Stimulated activated naive B cell treated with anti-CD40 and anti-IgM and Interleukin-4, amounts not matched to agents 10 μg/mL and 1 μg/mL and 100 μg/mL, for 72 hours (primary cell): ENCODE measurements at places on chromosomes 4 and X.

- no peak for DNase-seq
Measured at GRCh38 chr4:45349859-45350258, 623.5 kb upstream of the GNPDA2 start.

GRCh38 chr4:6198768-6199421 lies 1.5 kb downstream of the JAKMIP1 start:
- DNase-seq = no peak

DNA sequence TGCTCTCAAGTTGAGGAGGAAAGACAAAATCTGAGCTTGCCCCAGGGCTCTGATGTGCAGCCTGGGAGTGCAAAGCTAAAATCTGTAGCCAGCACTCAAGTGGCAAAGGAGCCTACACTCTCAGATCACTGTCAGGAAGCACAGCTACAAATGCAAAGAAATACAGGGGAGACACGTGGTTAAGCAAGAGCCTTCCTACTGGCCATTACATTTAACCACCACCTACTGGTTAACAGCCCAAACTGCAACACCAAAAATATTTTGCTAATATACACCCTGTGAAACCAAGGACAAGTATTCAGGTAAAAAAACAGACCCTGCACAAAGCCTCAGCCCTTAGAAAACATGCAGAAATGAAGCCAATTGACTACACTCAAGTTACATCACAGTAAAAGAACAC lies 170.4 kb upstream of the FGF16 start:
- DNase-seq = no peak

DNA sequence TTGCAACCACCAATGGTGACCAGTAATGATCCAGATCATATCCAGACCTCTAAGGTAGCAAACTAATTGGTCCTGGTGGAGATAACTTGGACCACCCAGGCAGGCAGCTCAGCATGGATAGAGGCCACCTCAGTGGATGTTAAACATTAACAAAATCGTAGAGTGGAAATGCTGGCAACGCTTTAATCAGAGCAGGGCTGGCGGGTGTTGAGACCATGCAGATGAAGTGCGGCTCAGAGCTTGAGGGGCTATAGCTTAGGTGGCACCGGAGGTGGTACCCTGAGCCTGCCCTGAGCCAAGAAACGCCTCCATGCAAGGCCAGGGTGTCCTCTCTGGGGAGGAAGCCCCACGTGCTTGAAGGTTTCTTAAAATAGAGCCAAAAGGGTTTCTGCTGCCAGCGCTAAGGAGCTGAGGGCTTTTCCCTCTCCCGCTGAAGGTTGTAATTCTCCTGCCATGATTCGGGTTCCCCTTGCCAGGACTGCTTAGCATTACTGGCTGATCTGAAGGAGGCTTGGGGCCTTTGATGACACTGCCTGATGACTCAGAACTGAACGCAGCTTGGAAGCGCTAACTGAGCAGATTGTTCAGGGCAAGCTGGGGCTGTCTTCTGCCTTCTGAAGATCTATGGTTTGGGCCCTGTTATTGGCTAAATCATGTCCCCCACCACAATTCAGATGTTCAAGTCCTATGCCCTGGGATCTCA lies 177.8 kb upstream of the ATP6AP2 start:
- DNase-seq = no peak

GRCh38 chrX:29867971-29868370 lies 347.4 kb upstream of the MAGEB2 start:
- DNase-seq = no peak

DNA sequence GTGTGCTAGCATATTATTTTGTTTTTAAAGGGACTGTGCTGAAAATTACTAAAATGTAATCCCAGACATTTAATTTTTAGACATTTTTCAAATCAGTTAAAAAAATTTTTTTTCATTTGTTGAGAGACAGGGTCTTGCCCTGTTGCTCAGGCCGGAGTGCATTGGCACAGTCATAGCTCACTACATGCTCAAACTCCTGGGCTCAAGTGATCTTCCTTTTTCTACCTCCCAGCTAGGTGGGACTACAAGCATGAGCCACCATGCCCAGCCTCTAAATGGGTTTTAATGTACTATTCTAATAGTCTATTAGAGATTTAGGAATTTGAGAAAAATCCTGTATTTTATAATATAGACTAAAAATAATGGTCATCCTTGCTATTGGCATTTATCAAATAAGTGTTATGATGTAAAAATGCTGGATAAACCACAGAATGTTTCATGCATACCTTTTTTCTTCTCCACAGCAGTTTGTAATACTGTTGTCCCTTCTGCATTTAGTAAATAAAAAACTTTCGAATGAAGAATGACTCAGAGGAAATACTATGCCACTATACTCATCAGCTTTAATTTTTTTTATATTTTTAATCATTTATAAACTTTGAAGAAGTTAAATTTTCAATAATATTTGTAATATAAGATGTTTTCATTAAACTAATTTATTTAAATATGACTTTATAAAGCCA lies 29.9 kb downstream of the CPEB2 start:
- DNase-seq = no peak

DNA sequence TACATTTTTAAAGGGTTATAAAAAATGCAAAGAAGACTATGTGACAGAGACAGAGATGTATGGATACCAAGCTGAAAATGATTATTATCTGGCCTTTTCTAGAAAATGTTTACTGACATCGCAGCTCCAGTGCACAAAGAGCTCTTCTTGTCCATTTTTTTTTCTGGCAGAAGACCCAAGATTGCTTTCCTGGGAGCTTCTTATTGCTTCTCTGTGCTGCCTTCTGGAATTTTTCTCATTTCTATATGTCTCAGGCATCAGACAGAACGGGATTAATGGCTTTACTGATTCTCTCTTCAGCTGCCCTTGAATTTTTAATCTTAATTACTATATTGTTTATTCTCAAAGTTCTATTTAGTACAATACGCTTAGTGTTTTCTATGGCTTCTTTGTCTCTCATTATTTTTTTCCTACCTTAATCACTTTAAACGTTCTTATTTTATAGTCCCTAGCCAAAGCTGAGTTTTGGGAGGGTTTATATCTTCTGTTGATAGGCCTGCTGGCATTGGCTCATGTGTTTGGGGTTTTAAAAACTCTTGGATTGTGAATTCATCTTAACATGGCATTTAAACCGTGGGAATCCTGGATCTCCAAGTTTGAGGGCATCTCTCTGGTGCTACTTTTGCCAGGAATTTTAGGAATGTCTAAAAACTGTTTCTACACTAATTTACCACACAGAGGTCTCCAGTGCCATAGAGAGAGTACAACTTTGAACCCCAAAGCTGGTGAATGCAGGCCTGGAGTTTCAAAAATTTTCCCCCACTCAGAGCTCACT lies 138.9 kb upstream of the LNX1 start:
- no peak for DNase-seq

- no peak for DNase-seq
Measured at GRCh38 chr4:150668824-150669223, 86.9 kb downstream of the MAB21L2 start.

DNA sequence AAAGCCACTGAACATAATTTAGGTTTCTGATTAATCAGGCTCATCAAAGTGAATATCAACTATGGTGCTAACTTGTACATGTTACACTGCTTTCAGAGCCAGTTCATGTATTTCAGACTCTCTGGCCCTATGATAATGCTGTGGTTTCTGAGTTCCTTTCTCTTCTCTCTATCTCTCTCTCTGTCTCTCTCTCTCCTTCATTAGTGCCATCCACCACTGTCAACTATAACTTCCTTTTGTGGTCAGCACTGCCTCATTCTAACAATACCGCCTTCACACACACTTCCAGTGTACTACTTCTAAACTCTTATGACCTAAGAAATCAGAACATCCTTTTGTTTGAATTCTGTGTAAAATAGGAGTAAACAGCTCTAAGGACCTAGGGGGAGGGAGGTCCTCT lies 907.1 kb downstream of the RPA4 start:
- no peak for DNase-seq

- peak; percentile 28 for DNase-seq
Measured at GRCh38 chrX:120749141-120749846, 119.4 kb upstream of the C1GALT1C1 start.

DNA sequence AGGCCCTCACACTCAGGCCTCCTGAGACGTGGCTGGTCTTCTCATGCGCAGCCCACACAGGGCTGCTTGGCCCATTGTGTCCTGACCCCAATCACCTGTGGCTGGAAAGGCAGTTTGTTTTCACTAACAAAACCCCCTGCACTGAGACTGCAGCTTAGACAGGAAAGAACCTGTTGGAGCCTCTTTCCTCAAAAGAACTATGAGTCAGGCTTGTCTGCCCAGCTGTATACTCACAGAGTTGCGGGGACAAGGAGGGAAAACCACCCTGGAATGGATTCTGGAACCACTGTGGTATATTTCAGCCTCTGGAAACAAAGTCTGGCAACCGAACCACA lies 5.2 kb upstream of the TMEM156 start:
- DNase-seq = no peak

DNA sequence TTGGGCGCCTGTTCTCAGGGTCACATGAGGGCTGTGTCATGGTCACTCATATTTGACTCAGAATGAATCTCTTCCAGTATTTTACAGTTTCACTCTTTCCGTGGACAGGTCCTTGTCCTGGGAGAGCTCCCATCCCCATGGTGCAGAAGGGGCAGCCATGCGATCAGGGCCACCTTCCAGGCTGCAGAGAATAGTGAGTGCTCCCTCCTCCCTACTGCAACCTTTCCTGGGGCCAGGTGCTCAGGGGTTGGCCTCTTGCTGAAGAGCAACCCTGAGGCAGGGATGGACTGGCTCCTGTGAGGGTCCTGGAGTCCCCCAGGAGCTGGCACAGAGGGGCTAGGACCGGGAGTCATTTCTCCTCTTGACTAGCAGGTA lies 108.4 kb downstream of the ABLIM2 start:
- DNase-seq = no peak

DNA sequence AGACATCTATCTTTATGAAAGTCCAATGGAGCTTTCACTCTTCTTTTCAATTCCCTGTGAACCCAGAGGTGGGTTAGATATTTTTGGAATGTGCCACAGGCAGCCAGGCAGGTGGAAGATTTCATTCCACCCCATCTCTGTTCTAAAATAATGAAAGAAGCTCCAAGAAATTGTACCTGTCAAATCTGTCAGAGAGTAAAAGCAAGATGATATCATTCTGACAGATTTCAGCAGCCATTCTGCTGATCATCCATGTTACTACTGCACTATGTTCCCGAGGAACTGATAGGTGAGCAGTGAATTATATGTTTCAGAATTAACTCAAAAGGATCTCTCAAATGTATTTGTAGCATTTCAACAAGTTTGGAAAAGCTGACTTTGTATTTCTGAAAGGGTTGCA lies 339.5 kb upstream of the SPANXN4 start:
- DNase-seq = no peak

DNA sequence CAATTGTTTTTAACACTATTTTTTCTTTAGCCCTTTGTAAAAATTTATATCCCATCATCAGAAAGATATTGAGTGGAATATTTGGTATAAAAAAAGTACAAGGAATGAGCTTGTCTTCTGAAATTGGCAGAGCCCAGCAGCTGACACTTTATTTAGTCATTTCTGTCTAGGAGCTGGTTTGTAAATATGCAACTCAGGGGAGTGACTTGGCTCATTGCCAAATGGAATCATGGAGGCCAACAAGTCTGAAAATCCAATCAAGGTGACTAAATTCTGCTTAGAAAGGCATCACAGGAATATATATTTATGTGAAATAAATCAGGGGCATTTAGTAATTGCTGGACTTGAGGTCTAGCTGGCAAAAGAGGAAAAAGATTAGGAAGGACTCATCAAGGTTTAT lies 74.4 kb downstream of the OTC start:
- no peak for DNase-seq

- DNase-seq = no peak
Measured at GRCh38 chrX:47629419-47630200, at the start of gene CFP. Gene CFP, minus strand, starts transcription at chrX:47629930. Its CDS starts 86 bp downstream, at chrX:47629844.

DNA sequence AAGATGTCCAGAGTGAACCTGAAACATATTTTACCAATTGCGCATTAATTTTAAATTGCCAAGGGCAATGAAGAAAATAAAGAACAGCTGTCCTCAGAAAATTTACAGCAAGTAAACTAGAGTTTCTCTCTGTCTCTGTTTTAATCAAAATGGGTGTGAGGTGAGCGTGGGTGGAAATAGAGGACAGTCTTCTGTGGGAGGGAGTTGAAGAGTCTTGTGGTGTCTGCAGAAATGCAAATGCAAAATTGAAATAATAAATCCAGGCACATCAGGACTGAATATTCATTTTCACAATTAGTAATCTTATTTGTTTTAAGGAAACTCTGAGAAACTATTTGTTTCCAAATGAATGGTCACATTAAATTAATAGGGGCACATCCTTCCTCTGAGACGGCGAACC lies 192.0 kb downstream of the ARHGAP10 start:
- no peak for DNase-seq

- DNase-seq = no peak
Measured at GRCh38 chr4:178244785-178245184, 802.5 kb upstream of the AGA start.

- no peak for DNase-seq
Measured at GRCh38 chr4:17704020-17704650, 77.3 kb downstream of the FAM184B start.

- no peak for DNase-seq
Measured at GRCh38 chr4:63717384-63717783, 691.9 kb downstream of the TECRL start.

DNA sequence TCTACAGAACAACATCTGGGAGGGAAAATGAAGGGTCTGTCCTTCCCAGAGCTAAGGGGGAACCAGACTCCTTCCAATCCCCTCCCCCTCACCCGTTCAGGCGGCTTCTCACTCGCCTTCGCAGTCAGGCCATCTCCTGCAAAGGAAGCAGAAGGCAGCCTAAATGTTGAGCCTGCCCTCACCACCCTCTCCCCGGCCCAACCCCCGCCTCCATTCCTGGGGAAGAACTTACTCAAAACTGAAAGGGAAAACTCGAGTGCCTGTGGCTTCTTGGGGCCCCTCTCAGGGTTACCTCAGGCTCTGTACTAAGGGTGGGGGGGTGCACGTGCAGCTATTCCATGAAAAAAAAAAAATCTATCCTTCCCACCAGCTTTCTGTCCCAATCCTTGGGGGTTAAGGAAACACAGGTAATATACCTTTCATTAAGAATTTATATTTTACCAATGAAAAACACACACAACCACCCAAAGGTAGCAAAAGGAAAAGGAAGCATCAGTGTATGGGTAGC lies 2.4 kb downstream of the ZMYM3 start:
- DNase-seq = no peak

- no peak for DNase-seq
Measured at GRCh38 chrX:68944211-68944610, 115.4 kb downstream of the EFNB1 start.
